Mesendoderm (in vitro differentiated cells): ENCODE measurements at places on chromosomes 6 and 20.

GRCh38 chr20:20780127-20780824, 67.8 kb upstream of the RALGAPA2 start:
- peak; percentile 71 for DNase-seq

- DNase-seq, result no peak
Measured at GRCh38 chr6:3334555-3334954, 75.8 kb downstream of the PSMG4 start.

DNA sequence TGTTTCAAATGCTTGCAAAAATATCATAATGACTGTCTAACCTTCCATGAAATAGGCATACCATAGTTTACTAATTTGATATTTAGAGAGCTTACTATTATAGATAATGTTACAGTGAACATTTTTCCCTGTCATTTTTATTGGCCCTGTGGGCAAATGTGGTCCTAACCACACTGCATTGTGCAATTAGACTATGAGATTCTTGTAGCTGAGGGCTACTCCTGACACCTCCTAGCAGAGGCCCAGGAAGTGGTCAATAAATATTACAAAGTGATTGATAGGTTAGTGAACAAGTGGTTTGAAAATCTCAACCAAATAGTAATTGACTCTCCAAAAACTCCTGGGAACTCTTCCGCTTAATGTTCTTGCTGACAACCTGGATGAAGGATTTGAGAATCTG, 160.5 kb upstream of the KCNG1 start:
- DNase-seq, result no peak

- no peak for DNase-seq
Measured at GRCh38 chr6:10419749-10420545, 5.1 kb upstream of the TFAP2A start.

GRCh38 chr6:12232339-12232738, 57.8 kb upstream of the EDN1 start:
- DNase-seq, result no peak

DNA sequence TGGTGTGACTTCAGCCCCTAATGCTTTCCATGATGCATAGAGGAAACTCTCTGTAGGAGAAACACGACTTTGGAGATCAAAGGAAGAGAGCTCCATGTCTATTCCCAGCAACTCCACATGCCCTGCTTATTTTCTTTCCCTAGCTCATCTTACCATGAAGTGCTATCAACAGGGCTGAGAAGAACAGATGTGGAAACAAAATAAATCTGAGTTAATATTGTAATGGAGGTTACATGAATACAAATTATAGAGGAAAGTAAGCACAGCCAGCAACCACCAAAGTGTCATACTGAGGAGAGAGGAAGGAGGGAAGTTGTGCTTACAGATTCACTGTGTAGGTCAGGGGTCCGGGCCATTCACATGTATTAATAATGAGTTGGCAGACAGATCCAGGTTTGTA, 157.5 kb downstream of the RFPL4B start:
- DNase-seq, result no peak
